ENCODE measurements at places on chromosomes 5 and 9.

- no peak overlapping the region for H3K4me3 ChIP-seq
- H3K36me3 ChIP-seq: no peaks in the 10 kb centered on the region
- no peaks in the 10 kb centered on the region for H3K27me3 ChIP-seq
- DNase-seq: no peak
- no peak overlapping the region for H3K27ac ChIP-seq
- H3K4me1 ChIP-seq: no peaks in the 10 kb centered on the region
Observed at GRCh38 chr5:125695996-125696655, 727.1 kb upstream of the GRAMD2B start.

GRCh38 chr5:17329571-17329970 is 112.1 kb downstream of the BASP1 start:
- no peak overlapping the region for H3K27ac ChIP-seq
- no peak for DNase-seq
- H3K36me3 ChIP-seq: no peaks in the 10 kb centered on the region
- no peak overlapping the region for H3K4me3 ChIP-seq

DNA sequence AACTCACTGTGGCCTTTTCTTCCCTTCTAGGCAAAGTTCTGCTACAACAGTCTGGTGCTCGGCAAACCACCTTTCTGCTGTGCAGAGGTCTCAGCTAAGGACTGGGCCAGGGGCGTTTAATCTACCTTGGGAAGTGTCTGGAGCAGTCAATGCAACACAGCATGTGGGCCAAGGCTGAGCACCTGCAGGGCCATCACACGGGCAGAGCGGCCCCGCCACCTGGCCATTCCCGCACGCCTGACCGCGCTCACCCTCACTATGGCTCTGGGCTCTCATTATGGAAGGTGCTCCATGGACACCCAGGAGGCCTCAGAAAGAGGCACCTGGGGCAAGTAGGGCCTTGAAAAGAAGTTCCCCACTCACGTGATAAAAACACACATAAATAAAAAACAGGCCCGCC is 65.7 kb upstream of the TBC1D9B start:
- no peak overlapping the region for H3K4me3 ChIP-seq
- H3K27ac ChIP-seq: no peak overlapping the region
- H3K36me3 ChIP-seq: no peaks in the 10 kb centered on the region
- no peaks in the 10 kb centered on the region for H3K4me1 ChIP-seq
- no peaks in the 10 kb centered on the region for H3K27me3 ChIP-seq

GRCh38 chr9:73845539-73845938 is 651.6 kb upstream of the RORB start:
- no peak for DNase-seq
- no peak overlapping the region for H3K4me3 ChIP-seq
- no peaks in the 10 kb centered on the region for H3K4me1 ChIP-seq
- no peaks in the 10 kb centered on the region for H3K27me3 ChIP-seq
- no peaks in the 10 kb centered on the region for H3K36me3 ChIP-seq
- H3K27ac ChIP-seq: no peak overlapping the region

GRCh38 chr9:126516936-126517832 is 96.5 kb upstream of the LMX1B start:
- H3K27me3 ChIP-seq: peaks cover 12% of the 10 kb centered on the region
- peak overlapping the region; percentile 54 for H3K4me3 ChIP-seq
- H3K4me1 ChIP-seq: peaks cover 36% of the 10 kb centered on the region
- DNase-seq: no peak

- peak overlapping the region; percentile 39 for H3K27ac ChIP-seq
- H3K36me3 ChIP-seq: no peaks in the 10 kb centered on the region
- no peak for DNase-seq
- H3K27me3 ChIP-seq: no peaks in the 10 kb centered on the region
Observed at GRCh38 chr9:137491735-137492432, 32.8 kb upstream of the NSMF start.

DNA sequence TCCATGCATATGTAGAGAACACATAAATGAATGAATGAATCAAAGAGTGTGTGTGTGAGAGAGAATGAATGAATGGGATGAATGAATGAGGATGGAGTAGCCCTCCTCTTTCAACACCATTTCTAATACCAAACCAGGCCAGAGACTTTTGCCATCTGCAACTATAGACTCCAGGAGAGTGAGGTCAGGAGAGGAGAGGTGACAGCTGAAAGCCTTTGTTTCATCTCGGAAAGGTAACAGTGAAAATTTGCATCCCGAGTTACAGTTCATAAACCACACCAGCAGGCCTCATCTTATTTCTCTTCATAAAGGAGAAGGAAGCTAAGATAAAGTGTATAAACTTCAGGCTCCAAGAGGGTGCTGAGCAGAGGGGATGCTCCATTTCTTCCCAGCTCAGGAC is 255.3 kb upstream of the KLF4 start:
- H3K27ac ChIP-seq: no peak overlapping the region
- DNase-seq: no peak
- no peaks in the 10 kb centered on the region for H3K36me3 ChIP-seq
- no peaks in the 10 kb centered on the region for H3K4me1 ChIP-seq
- H3K4me3 ChIP-seq: no peak overlapping the region
- H3K27me3 ChIP-seq: no peaks in the 10 kb centered on the region

DNA sequence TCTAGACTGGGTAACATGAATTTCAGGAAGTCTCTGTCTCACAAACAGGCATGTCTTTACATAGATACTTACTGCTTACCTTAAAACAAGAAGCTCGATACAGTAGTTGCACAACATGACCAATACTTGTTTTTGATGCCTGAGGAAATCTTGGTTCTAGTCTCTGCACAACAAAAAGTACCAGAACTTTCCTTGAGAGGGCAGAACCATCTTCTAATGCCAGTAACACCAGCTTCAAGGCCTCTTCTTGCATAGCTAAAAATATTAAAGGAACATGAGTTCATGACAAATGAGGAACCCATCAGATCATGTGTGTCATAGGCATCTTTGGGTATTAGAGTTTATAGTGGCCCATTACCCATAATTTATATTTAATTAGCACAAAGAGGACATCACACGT is 22.0 kb downstream of the RC3H2 start:
- H3K27ac ChIP-seq: no peak overlapping the region
- H3K4me1 ChIP-seq: no peaks in the 10 kb centered on the region
- no peak overlapping the region for H3K4me3 ChIP-seq

GRCh38 chr9:133238851-133239532 is 29.9 kb upstream of the OBP2B start:
- H3K4me3 ChIP-seq: peak overlapping the region; percentile 51
- H3K27me3 ChIP-seq: no peaks in the 10 kb centered on the region
- peak; percentile 70 for DNase-seq
- no peaks in the 10 kb centered on the region for H3K36me3 ChIP-seq
- H3K4me1 ChIP-seq: peaks cover 14% of the 10 kb centered on the region

GRCh38 chr5:6766604-6767093 is 53.4 kb downstream of the TENT4A start:
- no peaks in the 10 kb centered on the region for H3K27me3 ChIP-seq
- no peak for DNase-seq
- H3K4me1 ChIP-seq: no peaks in the 10 kb centered on the region
- no peaks in the 10 kb centered on the region for H3K36me3 ChIP-seq
- no peak overlapping the region for H3K27ac ChIP-seq

- no peak overlapping the region for H3K4me3 ChIP-seq
- H3K27me3 ChIP-seq: no peaks in the 10 kb centered on the region
- H3K27ac ChIP-seq: no peak overlapping the region
- no peak for DNase-seq
Observed at GRCh38 chr5:6849316-6850105, 136.3 kb downstream of the TENT4A start.

- no peak for DNase-seq
- no peak overlapping the region for H3K4me3 ChIP-seq
- H3K36me3 ChIP-seq: no peaks in the 10 kb centered on the region
- H3K27me3 ChIP-seq: no peaks in the 10 kb centered on the region
Observed at GRCh38 chr9:18477121-18477660, 3.2 kb downstream of the ADAMTSL1 start.

GRCh38 chr5:54651482-54652076 is 134.0 kb downstream of the SNX18 start:
- no peaks in the 10 kb centered on the region for H3K36me3 ChIP-seq
- no peaks in the 10 kb centered on the region for H3K27me3 ChIP-seq
- H3K4me3 ChIP-seq: no peak overlapping the region
- no peak for DNase-seq

GRCh38 chr5:55841976-55842375 is 9.2 kb upstream of the IL31RA start:
- no peaks in the 10 kb centered on the region for H3K36me3 ChIP-seq
- H3K27me3 ChIP-seq: no peaks in the 10 kb centered on the region

DNA sequence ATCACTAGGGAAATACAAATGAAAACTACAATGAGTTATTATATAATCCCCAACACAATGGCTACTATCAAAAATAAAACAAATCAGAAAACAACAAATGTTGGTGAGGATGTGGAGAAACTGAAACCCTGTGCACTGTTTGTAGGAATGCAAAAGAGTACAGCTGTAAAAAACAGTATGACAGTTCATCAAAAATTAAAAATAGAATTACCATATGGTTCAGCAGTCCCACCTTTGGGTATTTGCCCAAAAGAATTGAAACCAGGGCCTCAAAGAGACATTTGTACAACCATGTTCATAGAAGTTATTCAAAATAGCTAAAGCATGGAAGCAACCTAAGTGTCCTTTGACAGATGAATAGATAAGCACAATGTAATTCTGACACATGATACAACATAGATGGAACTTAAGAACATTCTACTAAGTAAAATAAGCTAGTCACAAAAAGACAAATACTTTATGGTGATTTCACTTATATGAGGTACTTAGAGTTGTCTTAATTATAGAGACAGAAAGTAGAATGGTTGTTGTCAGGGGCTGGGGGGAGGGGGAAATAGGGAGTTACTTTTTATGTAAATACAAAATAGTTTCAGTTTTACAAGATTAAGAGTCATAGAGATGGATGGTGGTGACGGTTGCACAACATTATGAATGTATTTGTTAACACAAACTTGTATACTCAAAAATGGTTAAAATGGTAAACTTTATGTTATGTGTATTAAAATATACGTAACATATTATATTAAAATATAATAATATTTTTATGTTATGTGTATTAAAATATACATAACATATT is 102.8 kb downstream of the KCTD16 start:
- no peak overlapping the region for H3K4me3 ChIP-seq
- no peak for DNase-seq
- H3K27me3 ChIP-seq: no peaks in the 10 kb centered on the region
- H3K36me3 ChIP-seq: no peaks in the 10 kb centered on the region
- H3K4me1 ChIP-seq: no peaks in the 10 kb centered on the region
- no peak overlapping the region for H3K27ac ChIP-seq

DNA sequence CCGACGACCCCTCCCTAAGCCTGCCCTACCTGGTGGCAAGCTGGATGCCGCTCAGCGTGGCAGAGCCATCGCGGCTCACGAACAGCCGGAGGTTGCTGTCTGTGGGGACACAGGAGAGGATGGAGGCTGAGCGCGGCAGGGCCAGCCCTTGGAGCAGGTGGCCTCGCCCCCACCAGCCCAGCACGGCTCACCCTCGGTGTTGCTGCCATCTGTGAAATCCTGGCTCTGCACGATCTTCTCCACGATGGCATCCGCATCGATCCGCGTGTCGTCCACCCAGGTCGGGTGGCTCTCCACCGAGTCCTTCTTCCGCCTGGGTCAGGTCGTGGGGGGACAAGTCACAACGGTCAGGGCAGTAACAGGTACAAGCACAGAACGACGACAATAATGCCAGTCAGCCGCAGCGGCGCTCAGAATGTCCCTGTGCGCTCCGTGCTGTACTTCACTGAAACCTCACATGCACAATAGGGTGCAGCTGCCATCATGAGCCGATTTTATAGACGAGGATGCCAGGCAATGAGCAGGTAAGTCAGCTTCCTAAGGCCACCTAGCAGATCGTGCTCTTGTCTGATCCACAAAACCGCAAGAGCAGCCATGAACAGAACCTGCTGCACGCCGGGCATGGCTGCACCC is 7.0 kb upstream of the DPM2 start:
- peaks cover 37% of the 10 kb centered on the region for H3K4me1 ChIP-seq
- H3K4me3 ChIP-seq: no peak overlapping the region
- H3K36me3 ChIP-seq: peaks cover 80% of the 10 kb centered on the region
- DNase-seq: no peak

GRCh38 chr5:138435943-138436342 is 2.9 kb upstream of the REEP2 start:
- H3K27ac ChIP-seq: no peak overlapping the region
- H3K4me3 ChIP-seq: no peak overlapping the region
- no peak for DNase-seq

DNA sequence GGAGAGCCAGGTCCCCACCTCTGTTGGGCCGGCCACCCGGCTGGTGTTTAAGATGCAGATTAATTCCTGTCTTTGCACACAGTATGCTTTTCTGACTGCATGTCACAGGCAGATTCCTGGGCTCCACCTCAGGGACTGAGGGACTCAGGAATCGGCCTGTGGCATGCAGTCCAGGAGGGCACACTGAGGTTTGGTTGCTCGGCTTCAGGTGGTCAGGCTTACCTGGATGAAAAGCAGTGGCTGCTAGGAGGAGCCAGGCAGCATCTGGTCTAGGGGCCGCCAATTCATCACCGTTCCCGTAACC is 1.1 kb downstream of the WDR5 start:
- peak overlapping the region; percentile 71 for H3K4me3 ChIP-seq
- H3K27me3 ChIP-seq: no peaks in the 10 kb centered on the region
- peaks cover 32% of the 10 kb centered on the region for H3K4me1 ChIP-seq

DNA sequence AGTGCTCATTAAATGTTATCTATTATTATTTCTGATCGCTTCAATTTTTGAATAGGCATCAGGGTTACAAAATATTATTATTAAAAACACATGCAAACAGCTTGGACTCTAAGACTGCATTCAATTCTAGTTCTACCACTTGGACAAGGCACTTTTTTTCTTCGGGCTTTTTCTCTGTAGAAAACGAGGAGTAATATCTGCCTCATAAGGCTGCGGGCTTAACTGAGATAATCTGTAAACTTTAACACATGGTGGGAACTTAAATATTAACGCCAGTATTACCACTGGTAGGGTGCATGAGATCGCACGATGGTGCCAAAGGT is 511 bp upstream of the SPDL1 start:
- no peaks in the 10 kb centered on the region for H3K36me3 ChIP-seq
- H3K27ac ChIP-seq: no peak overlapping the region
- H3K27me3 ChIP-seq: no peaks in the 10 kb centered on the region
- H3K4me3 ChIP-seq: peak overlapping the region; percentile 93
- DNase-seq: no peak
- H3K4me1 ChIP-seq: peaks cover 15% of the 10 kb centered on the region

DNA sequence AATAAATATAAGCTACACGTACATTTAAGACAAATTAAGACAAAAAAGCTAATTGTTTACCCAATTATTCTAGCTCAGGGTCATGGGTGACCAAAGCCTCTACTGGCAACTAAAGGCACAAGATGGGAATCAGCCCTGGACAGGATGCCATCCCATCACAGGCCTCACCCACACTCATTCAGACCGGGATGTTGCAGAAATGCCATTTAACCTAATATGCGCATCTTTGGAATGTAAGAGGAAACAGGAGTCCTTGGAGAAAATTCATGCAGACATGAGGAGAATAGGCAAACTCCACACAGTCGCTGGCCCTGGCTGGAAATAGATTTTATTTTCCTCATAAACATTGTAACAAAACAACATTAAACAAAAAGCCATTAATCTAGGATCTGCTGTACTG is 2003.8 kb upstream of the CDH9 start:
- H3K4me1 ChIP-seq: no peaks in the 10 kb centered on the region
- DNase-seq: no peak
- no peak overlapping the region for H3K4me3 ChIP-seq
- no peak overlapping the region for H3K27ac ChIP-seq
- no peaks in the 10 kb centered on the region for H3K36me3 ChIP-seq
- no peaks in the 10 kb centered on the region for H3K27me3 ChIP-seq

GRCh38 chr5:111557686-111558085 is 45.4 kb upstream of the STARD4 start:
- no peaks in the 10 kb centered on the region for H3K36me3 ChIP-seq
- H3K4me1 ChIP-seq: no peaks in the 10 kb centered on the region
- no peak overlapping the region for H3K27ac ChIP-seq
- H3K27me3 ChIP-seq: no peaks in the 10 kb centered on the region

GRCh38 chr5:23820765-23821471 is 313.5 kb downstream of the PRDM9 start:
- no peaks in the 10 kb centered on the region for H3K36me3 ChIP-seq
- H3K27ac ChIP-seq: no peak overlapping the region
- H3K4me3 ChIP-seq: no peak overlapping the region
- H3K27me3 ChIP-seq: no peaks in the 10 kb centered on the region
